Activated CD8-positive, alpha-beta memory T cell treated with anti-CD3 and anti-CD28 coated beads for 1 hour (primary cell): ENCODE measurements at places on chromosomes 6 and 20.
A peak's percentile ranks its signal among the peaks of the same experiment; 100 is the strongest.

GRCh38 chr20:48158014-48158413 lies 372.7 kb upstream of the SULF2 start:
- no peak for DNase-seq

DNA sequence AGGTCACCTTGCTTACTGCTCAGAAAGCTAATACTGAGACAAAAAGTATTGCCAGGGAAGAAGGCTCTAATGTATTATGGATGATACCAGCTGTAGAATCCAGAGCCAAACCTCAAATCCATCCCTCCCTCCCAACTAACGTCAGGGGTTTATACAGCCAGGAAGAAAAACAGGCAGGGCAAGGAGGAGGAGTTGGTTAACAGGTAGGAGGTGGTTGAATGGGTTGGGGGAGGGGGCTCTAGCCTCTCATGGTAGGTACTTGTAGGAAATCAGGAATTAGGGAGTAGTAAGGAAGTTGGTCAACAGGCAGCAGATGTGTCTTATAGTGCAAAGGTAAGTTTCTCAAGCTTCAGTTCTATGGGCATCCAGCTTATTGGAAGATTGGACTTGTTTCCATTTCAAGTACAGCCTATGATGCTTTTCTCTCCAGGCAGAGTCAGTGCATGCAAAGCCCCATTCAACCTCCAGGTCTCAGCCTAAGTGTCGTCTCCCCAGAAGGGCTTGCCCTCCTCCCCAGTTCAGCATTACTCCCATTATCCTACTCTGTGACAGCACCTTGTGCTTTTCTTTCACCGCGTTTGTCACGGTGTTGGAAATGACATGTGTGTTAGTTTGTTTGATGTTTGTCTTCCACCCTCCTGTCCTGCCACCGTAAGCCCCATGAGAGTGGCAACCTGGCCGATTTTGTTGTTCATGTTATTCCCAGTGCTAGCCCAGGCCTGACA lies 38.1 kb downstream of the PNLDC1 start:
- no peak for DNase-seq

DNA sequence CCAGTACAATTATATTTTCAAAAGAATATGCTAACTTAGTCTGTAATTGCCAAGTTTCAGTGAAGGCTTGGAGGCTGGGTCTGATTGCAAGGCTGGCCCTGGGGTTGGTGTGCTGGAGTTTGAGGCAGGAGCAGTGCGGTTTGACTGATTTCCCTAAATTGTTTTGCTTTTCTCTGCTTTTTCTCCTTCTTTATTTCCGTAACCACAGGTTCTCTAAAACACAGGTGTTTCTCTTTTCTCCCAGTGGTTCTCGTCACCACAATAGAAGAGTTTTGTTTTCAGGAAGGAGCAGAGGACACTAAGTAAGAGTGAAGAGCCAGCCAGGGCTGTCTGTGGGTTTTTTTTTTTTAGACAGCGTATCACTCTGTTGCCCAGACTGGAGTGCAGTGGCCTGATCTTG lies 8.2 kb upstream of the SNX9 start:
- DNase-seq = no peak

GRCh38 chr6:157981395-157982101 lies at the start of gene SYNJ2:
SYNJ2 (plus strand) TSS chr6:157981863; CDS start chr6:157981962, 99 bp downstream.
- DNase-seq = peak; percentile 71

- DNase-seq = no peak
Observed at GRCh38 chr6:112245511-112246203, 8.7 kb downstream of the LAMA4 start.

GRCh38 chr6:113381232-113381631 lies 475.9 kb upstream of the MARCKS start:
- DNase-seq = no peak

DNA sequence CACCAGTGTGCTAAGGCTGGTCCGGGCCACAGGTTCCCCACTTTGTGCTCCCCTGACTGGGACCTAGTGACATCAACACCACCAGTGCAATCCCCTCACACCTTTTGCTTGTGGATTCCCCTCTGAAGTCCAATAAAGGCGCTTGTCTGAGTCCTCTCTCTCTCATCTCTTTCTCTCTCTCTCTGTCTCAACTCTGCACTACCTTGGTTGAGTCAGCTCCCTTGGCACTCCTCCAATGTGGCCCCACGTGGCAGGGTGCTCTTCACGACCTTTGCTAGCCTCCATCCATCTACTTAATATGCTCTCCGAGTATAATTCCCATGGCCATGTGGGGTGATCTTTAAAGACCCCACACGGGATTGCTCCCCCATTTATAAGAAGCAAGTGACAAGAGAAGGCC lies 385.0 kb downstream of the CD83 start:
- no peak for DNase-seq

DNA sequence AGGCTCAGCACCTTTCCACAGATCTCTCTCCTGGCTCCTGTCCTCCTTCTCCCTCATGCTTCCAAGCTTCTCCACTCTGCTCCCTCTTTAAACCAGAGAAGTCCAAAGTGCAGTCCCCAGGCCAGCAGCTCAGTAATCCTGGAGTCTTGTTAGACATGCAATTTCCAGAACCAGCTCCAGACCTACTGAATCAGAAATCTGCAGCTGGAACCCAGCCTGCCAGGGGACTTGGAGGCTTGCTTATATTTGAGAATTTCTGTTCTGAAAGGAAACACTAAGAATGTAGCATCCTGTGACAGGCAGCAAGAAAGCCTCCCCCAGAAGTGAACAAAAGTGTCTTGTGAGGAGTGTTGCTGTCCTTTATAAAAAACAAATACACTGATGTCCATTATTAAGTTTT lies 438.1 kb downstream of the BCKDHB start:
- no peak for DNase-seq

DNA sequence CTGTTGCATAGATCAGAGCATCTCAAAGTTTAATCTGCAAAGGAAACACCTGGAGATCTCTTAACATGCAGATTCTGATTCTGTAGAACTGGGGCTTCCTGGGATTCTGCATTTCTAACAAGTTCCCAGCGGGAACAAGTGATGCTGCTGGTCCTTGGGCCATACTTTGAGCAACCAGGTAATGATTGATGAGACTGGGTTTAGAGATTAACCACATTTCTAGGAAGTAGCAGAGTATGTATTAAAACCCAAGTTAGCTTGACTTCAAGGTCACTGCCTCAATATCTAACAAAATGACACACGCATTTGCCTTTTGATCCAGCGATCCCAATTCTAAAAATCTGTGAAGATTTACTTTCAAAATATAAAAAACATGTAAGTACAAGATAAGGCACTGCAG lies 83.0 kb upstream of the DTNBP1 start:
- DNase-seq = no peak

GRCh38 chr6:168387426-168387825 lies 53.6 kb upstream of the SMOC2 start:
- DNase-seq = no peak

DNA sequence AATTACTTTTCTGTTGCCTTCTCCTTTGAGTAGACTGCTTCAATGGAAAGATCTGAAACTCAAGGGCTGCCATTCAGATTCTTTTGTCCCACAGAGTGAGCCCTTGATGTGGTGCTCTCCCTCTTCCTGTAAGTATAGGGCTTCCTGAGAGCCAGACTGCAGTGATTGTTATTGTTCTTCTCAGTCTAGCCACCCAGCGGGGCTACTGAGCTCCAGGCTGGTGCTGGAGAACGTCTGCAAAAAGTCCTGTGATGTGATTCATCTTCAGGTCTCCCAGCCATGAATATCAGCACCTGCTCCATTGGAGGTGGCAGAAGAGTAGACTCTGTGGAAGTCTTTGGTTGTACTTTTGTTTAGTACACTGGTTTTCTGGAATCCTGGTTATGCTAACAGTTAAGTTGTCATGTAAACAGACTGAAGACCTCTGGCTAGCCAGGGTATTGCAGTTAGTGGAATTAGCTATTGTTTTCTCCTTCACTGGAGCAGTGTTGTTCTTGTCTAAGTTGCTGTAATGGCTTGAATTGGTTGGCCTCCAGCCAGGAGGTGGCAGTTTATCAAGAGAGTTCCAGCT lies 240.9 kb downstream of the COL12A1 start:
- no peak for DNase-seq

GRCh38 chr6:142926494-142927270 lies 18.3 kb downstream of the HIVEP2 start:
- DNase-seq = peak; percentile 58

- DNase-seq = no peak
Observed at GRCh38 chr20:20821484-20822260, 109.2 kb upstream of the RALGAPA2 start.

DNA sequence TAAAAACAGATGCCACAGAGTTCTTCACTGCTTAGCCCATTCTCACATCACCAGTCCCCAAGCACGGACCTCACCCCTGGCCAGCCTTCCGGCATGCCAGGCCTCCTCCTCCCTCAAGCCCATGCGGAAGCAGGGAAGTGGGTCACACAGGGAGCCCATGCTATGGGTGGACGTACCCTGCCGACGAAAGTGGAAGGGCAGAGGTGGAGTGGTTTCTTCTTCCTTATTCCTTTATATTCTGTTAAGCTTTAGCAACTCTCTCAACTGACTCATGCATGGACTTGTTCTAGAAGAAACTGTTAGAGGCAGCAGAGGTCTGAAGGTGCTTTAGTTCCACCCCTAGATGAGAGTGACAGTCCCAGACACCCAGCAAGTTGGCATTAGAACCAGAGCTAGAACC lies 118.6 kb downstream of the LY86 start:
- no peak for DNase-seq

GRCh38 chr20:49391404-49392245 lies 90.8 kb downstream of the KCNB1 start:
- DNase-seq = no peak

- DNase-seq = no peak
Observed at GRCh38 chr20:48748556-48748955, 79.2 kb downstream of the PREX1 start.

- no peak for DNase-seq
Observed at GRCh38 chr20:19498756-19499155, 259.3 kb upstream of the RIN2 start.

DNA sequence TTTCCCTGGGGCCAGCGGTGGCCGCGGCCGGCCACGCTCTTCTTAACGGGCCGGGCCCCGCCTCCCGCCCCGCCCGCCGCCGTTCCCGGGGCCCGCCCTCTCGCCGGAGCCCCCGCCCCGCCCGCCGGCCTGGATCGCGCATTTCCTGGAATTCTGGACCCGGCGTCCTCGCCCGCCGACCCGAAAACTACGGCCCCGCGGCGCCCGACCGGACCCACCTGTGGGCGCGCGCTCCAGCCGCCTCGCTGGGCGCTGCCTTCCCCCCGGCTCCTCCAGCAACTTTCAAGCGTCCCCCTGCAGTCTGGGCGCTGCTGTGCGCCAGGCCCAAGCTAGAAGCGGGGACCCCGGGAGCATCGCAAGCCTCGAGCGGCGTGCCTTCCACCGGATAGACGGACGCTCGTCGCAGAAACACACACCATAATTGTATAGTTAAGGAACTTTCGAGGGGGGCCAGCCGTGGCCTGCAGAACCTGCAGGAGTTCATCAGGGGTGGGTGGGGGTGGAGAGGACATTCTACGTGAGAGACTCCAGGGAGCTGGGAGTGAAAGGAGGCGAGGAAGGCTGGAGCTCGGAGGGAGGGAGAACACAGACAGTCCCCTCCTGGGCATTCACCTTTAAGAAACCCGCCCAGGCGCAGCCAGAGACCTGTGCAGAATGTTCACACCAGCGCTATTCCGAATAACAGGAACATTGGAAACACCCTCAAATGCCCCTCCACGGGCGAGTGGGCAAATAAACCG lies at the start of gene ADA:
ADA (minus strand) TSS at position 16 of the 740 bp plus-strand sequence. CDS start 92 bp downstream, outside the sequence.
- peak; percentile 27 for DNase-seq

- DNase-seq = no peak
Observed at GRCh38 chr20:25686081-25687067, 10.3 kb downstream of the ZNF337 start.

- DNase-seq = no peak
Observed at GRCh38 chr20:13325033-13325432, 104.0 kb downstream of the ISM1 start.

DNA sequence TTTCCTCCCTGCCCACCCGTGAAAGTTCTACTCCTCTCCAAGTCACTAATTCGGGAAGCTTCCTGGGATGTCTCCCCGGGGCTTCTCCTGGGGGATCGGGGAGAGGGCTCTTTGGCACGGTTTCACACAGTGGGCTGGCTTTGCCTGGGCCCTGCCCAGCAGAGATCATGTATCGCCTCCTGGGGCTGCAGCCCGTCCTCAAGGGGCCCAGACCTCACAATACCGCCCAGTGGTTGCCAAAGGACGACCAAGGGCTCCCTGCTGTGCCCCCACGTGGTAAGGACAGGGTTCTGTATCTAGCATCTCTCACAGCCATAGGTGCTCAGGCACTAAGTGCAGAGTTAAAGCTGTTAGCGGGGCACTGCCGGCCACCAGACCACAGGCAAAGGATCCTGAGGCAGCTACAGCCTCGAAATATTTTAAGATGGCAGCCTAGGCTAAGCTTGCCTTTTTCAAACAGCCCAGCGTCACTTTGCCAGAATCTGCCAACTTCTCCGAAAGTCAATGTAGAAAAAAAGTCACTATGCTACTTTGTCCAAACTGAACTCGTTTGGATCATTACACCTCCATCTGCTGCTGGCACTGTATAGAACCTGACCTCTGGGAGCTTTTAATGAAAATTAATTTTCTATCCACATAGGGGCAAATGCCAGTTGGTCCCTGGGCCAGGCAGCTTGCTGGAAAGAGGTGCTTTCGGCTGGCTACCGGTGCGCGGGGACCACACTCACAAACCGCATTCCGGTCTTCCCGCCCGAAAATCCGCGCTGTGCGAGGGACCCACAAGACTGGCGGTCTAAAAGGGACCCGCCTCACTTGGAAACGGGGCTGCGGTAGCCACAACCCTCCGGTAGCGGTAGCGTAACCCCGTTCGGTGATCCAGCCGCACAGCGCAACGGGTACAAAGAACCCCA lies 1.3 kb upstream of the NNAT start:
- no peak for DNase-seq

- no peak for DNase-seq
Observed at GRCh38 chr6:4870821-4871494, 94.8 kb downstream of the CDYL start.

DNA sequence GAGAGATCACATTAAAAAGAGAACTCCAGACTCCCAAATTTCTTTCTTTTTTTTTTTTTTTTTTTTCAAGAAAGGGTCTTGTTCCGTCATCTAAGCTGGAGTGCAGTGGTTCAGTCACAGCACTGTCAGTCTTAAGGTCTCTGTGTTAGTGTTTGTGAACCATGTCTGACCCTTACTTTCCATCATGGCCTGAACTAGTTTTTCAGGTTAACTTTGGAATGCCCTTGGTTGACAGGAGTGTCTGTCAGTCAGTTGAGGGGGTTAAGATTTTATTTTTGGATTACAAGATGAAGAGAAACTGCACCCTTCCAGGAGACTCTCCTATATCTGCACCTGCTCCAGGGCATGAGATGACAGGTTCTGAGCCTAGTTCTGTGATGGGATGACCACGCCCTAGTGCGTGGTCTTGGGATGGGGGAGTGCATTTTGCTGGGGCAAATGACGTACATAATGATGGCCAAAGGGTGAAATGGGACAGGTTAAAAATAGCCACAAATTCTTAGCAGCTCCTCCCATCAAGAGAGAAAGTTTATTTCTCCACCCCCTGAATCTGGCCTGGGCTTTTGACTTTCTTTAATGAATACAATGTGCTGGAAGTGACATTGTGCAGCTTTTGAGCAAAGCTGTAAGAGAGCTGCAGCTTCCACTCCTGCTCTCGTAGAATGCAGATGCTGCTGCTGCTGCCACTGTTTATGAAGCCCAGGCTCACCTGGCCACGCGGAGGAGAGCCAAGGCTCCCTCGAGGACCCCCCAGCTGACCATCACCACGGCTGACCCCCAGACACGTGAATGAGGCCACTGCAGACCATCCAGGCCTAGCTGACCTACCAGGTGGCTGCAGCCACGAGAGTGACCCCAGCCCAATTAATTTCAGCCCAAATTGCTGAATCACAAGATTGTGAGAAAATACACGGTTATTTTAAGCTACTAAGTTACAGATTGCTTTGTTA lies 29.7 kb upstream of the FAM50B start:
- no peak for DNase-seq

GRCh38 chr6:50890579-50890978 lies 71.9 kb downstream of the TFAP2B start:
- no peak for DNase-seq
